Right lobe of liver (tissue), 6 donors: ENCODE measurements at places on chromosomes 1 and 21. TPM values are rescaled to one million over a fixed set of nuclear protein-coding genes. Genes with fewer than 3 reads are reported as not detected.

Gene TEDDM1
- not detected for total RNA-seq

Gene HSPB7
- total RNA-seq = 0.54 TPM

Gene PLA2G2D
- not detected for total RNA-seq

Gene ROR1
- total RNA-seq = 0.04 TPM

DNA sequence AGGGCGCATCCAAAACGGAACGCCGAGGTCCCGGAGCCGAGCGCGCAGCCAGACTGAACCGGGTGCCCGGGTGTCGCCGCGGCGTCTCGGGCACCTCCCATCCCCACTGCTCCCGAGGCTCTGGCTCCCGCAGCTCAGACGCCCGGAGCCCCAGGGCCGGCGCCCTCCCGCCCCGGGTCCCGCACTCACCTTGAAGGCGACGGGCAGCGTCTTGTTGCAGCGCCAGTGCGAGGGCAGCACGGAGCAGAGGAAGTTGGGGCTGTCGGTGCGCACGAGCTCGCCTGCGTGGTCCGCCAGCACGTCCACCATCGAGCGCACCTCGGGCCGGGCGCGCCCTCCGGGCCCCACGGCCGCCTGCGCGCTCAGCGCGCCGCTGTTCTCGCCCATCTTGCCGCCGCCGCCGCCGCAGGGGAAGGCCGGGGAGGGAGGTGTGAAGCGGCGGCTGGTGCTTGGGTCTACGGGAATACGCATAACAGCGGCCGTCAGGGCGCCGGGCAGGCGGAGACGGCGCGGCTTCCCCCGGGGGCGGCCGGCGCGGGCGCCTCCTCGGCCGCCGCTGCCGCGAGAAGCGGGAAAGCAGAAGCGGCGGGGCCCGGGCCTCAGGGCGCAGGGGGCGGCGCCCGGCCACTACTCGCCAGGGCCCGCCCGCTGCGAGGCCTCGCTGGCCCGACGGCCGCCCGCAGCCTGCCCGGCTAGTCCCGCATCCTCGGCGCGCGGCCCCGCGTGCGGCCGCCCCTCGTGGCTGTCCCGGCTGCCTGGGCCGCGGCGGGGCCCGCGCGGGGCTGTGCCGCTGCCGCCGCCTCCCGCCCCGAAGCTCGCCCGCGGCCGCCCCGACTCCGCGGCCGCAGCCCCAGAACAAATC lies 447 bp downstream of the RUNX3 start:
- H3K4me3 ChIP-seq = peak overlapping the region; percentile 33
- H3K27ac ChIP-seq = peak overlapping the region; percentile 51
- no peaks in the 10 kb centered on the region for H3K36me3 ChIP-seq

DNA sequence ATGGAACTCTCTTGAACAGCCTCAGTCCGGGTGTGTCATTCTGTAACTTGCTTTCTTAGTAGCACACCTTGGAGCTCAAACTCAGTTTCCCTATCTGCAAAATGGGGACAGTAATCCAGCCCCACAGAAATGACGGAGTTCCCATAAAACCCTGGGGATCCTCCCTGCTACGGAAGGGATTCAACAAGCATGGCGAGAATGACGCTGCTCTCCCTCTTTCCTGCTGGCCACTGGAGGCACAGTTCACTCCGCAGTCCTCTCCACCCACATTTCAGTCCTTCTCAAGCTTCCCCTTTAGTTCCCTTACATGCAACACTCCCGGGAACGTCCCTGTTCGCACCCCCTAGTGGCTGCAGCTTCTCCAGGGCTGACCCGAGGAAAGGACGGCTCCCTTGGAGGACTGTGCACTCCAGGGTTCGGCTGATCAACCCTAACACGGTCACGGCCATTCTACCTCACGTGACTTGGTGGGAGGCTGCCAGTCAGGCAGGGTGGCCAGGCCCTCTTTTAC lies 20.6 kb downstream of the RUNX3 start:
- H3K36me3 ChIP-seq = no peaks in the 10 kb centered on the region
- H3K4me3 ChIP-seq = no peak overlapping the region
- DNase-seq = peak; percentile 72

GRCh38 chr1:93965888-93966287 lies 56.7 kb upstream of the GCLM start:
- DNase-seq = peak; percentile 84
- no peaks in the 10 kb centered on the region for H3K27me3 ChIP-seq
- peak overlapping the region; percentile 67 for H3K27ac ChIP-seq
- no peaks in the 10 kb centered on the region for H3K4me1 ChIP-seq

DNA sequence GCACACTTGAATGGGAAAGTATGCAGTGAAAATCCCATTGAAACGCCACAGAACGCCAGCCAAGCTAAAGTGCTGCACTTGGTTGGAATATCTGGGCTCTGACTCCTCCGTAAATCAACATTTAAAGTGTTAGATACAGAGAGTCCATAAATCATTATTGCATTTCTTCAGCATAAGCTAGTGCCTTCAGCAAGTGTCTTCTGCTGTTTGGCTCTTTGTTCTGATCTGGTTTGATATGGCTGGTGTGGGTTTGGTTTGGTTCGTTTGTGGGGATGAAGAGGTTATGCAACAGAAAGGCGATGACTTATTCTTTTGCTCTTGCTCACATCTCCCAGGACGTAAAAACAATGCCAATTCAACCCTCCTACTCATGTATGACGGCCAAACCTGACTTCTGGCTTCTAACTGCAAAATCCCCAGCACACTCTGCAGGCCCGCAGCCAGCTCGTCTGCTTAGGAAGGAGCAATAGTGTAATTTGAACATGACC lies 121.8 kb upstream of the ERG start:
- H3K27me3 ChIP-seq = no peaks in the 10 kb centered on the region
- no peak for DNase-seq
- H3K4me3 ChIP-seq = no peak overlapping the region
- H3K4me1 ChIP-seq = no peaks in the 10 kb centered on the region
